ENCODE measurements at places on chromosomes 11 and 22. TPM values are rescaled to one million over a fixed set of nuclear protein-coding genes. Genes with fewer than 3 reads are reported as not detected.

GRCh38 chr11:3659595-3660515 is 11.3 kb downstream of the CHRNA10 start:
- peaks cover 15% of the 10 kb centered on the region for H3K36me3 ChIP-seq
- H3K27ac ChIP-seq, result no peak overlapping the region
- no peak for DNase-seq
- peaks cover 7% of the 10 kb centered on the region for H3K27me3 ChIP-seq
- no peaks in the 10 kb centered on the region for H3K4me1 ChIP-seq

DNA sequence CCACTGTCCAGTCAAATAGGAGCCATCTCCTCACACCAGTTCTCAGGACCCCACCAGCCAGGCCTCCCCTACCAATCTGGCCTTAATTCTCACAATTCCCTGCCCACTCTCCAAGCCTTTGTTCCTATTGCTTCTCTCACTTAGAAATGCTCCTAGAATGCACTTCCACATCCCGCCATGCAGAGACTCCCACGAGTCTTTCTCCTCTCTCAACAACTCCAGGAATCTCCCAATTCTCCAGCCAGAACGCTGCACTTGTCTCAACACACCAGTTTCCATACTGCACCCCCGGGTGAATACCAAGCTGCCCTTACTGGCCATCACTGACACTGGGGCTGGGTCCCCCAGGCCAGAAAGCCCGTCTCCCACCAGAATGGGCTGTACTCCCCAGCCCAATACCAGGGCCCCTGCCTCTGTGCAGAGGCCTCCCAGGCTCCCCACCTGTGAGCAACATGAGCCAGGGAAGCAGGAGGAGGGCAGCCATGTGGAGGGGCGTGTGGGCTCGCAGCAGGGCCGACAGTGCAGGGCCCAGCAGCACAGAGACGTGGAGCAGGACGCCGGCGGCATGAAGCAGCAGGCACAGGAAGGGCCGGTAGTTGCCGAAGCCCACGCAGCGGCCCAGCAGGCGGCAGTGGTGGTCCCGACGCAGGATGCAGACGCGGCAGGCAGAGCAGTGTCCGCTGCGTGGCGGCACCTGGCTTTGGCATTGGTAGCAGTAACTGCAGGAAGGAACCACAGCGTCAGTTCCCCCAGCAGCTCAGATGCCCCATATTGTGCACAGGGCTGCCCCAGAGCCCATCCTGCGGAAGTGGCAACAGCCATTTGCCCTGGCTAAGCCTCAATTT is 2.4 kb downstream of the ZDHHC24 start:
- no peaks in the 10 kb centered on the region for H3K36me3 ChIP-seq
- peaks cover 17% of the 10 kb centered on the region for H3K4me1 ChIP-seq
- peaks cover 15% of the 10 kb centered on the region for H3K27me3 ChIP-seq
- H3K27ac ChIP-seq, result no peak overlapping the region
- H3K4me3 ChIP-seq, result peak overlapping the region; percentile 56

DNA sequence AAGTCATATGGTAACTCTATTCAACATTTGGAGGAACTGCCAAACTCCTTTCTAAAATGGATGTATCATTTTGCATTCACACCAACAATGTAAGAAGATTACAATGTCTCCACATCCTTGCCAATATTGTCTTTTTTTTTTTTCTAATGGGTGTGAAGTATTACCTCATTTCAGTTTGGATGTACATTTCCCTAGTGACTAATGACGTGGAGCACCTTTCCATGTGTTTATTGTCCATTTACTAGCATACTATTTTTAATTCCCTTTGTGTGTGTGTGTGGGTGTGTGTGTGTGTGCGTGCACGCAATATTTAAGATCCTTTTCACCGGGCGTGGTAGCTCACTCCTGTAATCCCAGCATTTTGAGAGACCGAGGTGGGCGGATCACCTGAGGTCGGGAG is 62.7 kb downstream of the APOL3 start:
- H3K27me3 ChIP-seq, result no peaks in the 10 kb centered on the region
- no peaks in the 10 kb centered on the region for H3K36me3 ChIP-seq
- no peak overlapping the region for H3K4me3 ChIP-seq

DNA sequence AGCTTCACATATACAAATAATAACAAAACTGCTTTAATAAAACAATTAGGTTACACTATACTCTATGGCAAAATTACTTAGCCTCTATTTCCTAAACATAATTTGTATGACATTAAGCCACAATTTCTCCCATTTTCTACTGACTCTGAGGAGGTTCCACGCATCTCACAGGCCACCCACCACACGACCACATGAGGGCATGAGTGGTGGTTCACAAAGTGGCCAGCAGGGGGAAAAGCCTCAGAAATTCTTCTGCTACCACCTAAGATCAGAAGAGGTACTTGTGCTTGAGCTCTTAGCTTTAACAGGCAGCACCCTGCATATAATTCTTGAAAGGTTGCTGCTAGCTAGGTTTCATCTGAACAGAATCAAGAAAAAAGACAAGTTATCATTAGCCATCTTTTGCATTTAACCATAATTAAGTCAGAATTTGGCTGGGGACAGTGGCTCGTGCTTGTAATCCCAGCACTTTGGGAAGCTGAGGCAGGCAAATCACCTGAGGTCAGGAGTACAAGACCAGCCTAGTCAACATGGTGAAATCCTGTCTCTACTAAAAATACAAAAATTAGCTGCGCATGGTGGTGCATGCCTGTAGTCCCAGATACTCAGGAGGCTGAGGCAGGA is 7.7 kb downstream of the LPXN start:
- H3K4me1 ChIP-seq, result no peaks in the 10 kb centered on the region
- H3K27me3 ChIP-seq, result no peaks in the 10 kb centered on the region
- H3K27ac ChIP-seq, result no peak overlapping the region
- no peaks in the 10 kb centered on the region for H3K36me3 ChIP-seq
- DNase-seq, result peak; percentile 62
- no peak overlapping the region for H3K4me3 ChIP-seq

- DNase-seq, result no peak
- H3K27me3 ChIP-seq, result peaks cover 50% of the 10 kb centered on the region
- H3K4me3 ChIP-seq, result no peak overlapping the region
- H3K4me1 ChIP-seq, result no peaks in the 10 kb centered on the region
- H3K27ac ChIP-seq, result no peak overlapping the region
These were observed 495 bp downstream of the SLC22A9 start for GRCh38 chr11:63369971-63370588.

DNA sequence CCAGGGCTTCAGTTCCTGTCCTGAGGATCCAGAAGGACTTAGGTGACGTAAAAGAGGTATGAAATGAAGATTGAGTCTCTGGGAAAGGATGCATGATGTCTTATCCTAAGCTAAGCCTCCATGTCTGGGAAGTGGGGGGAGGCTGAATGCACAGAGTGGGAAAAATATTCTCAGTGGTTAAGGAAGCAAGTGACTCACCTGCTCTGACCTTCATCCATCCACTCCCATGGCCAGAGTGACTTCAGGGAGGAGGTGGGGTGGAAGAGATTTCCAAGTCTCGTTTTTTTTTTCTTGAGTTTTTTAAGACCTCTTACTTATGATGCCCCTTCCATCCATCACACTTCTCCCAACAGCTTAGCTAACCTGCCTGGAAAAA is 32.5 kb upstream of the POLD3 start:
- H3K36me3 ChIP-seq, result no peaks in the 10 kb centered on the region
- no peaks in the 10 kb centered on the region for H3K4me1 ChIP-seq
- H3K27me3 ChIP-seq, result no peaks in the 10 kb centered on the region
- no peak overlapping the region for H3K4me3 ChIP-seq
- H3K27ac ChIP-seq, result no peak overlapping the region

APOL6 gene
- total RNA-seq, result 0.02 TPM

GRCh38 chr11:126282361-126282735 is 545 bp upstream of the TIRAP start:
- peak overlapping the region; percentile 92 for H3K4me3 ChIP-seq
- DNase-seq, result peak; percentile 21
- peaks cover 5% of the 10 kb centered on the region for H3K36me3 ChIP-seq
- peaks cover 3% of the 10 kb centered on the region for H3K27me3 ChIP-seq
- no peak overlapping the region for H3K27ac ChIP-seq

ART5 gene
- total RNA-seq, result 1.4 TPM

DNA sequence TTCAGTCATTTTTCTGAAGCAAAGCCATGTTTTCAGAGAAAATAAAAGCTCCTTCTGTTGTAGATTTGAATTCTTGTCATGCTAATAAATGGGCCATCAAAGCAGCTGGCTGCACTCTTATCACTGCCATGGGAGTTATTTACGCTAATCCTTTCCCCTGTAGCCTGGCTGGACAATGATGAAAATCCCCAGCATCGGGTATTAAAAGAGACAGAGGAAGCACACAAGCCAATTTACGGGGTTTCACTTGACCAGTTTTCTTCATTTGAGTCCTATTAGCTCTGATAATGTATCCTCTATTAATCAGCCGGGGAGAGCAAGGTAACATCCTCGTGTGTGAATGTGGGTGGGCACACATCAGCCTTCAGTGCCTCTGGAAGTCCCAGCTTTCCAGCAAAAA is 470.2 kb upstream of the API5 start:
- no peaks in the 10 kb centered on the region for H3K27me3 ChIP-seq
- peaks cover 3% of the 10 kb centered on the region for H3K36me3 ChIP-seq
- peaks cover 20% of the 10 kb centered on the region for H3K4me1 ChIP-seq
- H3K27ac ChIP-seq, result no peak overlapping the region
- H3K4me3 ChIP-seq, result no peak overlapping the region
- no peak for DNase-seq

DNA sequence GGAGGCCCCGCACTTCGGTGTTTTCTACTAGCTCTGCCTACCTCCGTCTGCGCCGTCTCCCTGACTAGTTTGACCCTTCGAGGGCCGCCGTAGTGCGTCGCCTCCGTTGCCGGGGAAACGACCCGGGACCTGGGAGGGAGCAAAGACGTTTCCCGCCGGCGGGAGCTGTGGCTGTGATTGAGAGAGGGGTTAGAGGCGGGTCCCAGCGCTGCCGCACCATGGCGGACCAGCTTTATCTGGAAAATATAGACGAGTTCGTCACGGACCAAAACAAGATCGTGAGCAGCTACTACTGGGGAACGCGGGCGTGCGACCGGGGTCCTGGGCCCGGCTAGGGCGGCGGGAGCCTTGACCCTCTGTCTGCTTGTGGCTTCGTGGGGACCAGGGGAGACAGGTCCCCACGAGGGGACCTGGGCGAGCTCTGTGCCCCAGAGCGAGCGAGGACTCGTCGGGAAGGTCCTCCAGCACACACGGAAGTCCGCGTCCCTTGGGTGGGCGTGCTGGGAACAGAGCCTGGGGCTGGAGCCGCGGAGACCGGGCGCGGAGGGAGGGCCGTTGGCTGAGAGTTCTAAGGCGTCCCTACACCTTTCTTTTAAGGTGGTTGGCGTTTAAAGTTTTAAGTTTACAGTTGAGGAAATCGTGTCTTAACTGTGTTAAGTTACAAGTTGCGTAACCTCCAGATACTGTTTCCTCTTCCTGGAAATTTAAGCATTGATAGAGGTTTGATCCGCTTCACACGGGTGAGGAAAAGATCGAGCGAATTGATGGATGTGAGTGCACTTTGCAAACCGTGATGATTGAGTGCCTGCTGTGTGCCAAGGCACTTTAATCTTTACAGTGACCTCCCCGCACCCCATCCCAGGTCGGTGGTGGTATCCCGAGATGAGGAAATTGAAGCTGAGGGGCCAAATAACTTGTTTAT is at the start of gene POLD3:
TSS of gene POLD3 (plus strand) at position 142 of the 922 bp plus-strand sequence. CDS start at position 219, 77 bp downstream.
- peaks cover 21% of the 10 kb centered on the region for H3K36me3 ChIP-seq
- no peaks in the 10 kb centered on the region for H3K27me3 ChIP-seq
- H3K4me1 ChIP-seq, result peaks cover 34% of the 10 kb centered on the region
- peak; percentile 96 for DNase-seq
- peak within 1 kb of the TSS; percentile 97 for H3K4me3 ChIP-seq
- peak within 1 kb of the TSS; percentile 94 for H3K27ac ChIP-seq

DNA sequence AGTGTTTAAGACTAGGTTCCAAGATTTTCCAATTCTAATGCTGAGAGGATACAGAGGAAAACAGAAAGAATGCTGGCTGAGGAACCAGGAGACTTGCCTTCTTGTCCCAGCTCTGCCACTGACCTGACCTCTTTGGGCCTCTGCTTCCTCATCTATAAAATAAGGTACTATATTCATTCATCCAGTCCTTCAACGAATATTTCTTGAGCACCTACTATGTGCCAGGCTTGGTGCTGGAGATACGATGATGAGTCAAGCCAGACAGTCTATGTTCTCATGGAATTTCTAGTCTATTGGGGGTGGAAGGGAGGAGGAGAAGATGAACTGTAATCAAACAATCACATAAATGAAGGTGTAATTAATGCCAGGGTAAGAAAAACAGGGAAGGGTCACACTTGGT is 27.8 kb upstream of the UPB1 start:
- no peak overlapping the region for H3K27ac ChIP-seq
- DNase-seq, result no peak
- peaks cover 16% of the 10 kb centered on the region for H3K4me1 ChIP-seq
- H3K27me3 ChIP-seq, result no peaks in the 10 kb centered on the region
- no peak overlapping the region for H3K4me3 ChIP-seq
- no peaks in the 10 kb centered on the region for H3K36me3 ChIP-seq

DNA sequence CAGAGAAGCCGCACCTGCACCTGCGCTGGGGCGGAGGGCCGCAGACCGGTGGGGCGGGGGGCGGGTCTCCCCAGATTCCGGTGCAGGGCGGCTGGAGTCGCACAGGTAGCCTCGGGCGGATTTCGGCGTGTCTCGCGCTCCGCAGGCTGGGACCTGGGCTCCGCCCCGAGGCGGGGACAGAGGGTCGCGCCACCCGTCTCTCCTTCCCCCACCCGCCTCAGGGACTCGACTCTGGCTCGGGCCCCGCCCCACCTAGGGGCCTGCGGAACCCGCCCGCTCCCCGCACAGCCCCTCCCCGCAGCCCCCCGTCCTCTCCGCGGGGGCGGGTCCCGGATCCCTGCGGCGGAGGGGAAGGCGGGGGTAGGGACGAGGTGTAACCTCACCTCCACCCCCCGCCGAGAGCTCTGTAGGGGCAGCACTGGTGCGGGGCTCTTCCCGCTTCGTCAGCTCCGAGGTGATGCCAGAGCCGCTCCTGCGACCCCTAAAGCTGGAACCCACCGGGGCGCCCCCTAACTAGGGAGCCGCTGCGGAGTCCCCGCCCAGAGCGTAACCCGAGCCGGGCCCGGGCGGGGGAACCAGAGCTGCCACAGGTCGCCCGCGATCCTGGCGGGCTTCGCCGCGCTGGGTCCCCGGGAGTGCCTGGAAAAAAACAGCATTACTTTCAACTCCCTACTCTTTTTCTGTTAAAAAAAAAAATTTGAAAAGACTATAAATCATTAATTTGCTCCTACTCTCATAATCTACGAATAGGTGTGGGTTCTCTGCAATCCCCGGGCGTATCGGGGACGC is at the start of gene SLC29A2:
TSS of gene SLC29A2 (minus strand) at position 134 of the 789 bp plus-strand sequence. CDS start 169 bp downstream, outside the sequence.
- H3K36me3 ChIP-seq, result peaks cover 9% of the 10 kb centered on the region
- H3K4me3 ChIP-seq, result peak within 1 kb of the TSS; percentile 94
- peak within 1 kb of the TSS; percentile 96 for H3K27ac ChIP-seq
- H3K27me3 ChIP-seq, result peaks cover 7% of the 10 kb centered on the region
- peak; percentile 75 for DNase-seq

BACE1 gene
- total RNA-seq, result 30.4 TPM

All from neural crest cell (in vitro differentiated cells).